ENCODE measurements at places on chromosomes 12 and 14. TPM values are rescaled to one million over a fixed set of nuclear protein-coding genes. Genes with fewer than 3 reads are reported as not detected.

GRCh38 chr14:23661542-23661941, 25.4 kb downstream of the DHRS2 start:
- DNase-seq, result no peak

Gene ZBTB42
- 5.5 TPM for total RNA-seq

DNA sequence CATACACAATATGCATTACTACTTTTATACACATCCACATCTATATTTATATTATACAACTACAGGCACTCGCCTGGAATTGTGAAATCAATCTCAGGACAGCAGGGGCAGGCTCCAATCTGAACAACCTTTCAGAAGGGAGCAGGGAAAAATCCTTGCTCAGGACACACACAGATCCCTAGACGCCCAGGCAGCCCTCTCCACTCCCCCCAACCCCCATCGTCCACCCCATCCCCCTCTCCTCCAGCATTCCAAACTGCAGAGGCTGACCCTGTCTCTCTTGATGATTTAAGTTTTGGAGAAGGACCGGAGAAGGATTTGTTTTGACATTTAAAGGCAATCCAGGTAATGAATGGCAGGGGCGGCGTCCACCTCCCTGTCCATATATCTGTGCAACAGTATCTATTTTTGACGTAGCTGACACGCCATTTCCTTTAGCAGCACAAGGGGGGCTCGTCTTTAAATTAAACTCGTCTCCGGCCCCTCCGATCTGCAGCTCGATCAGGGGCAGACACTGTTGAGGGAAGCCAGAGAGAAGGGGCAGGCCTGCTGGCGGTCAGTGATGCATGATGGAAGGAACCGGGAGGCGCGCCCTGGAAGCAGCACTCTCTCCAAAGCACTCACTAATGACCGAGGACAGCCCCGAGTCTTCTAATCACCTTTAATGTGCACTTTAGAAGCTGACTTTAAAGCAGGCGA, 95.0 kb upstream of the TBX5 start:
- DNase-seq, result no peak

DNA sequence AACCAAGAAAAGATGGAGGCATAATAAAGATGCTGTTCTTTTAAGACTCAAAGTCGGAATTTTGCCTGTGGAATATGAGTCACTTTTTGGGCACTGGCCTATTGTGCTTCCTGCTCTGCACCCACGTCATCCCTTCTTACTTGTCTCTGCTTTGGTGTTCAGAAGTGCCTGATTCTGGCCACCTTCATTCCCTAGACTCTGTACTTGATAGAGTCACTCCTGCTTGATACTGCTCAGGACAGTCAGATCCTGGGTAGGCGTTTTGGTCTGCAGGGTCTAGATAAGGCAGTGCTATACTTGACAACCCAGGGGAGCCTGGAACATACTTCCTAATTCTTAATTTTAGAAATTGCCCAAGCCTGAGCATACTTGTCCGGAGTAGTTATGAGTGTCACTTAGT, 1.9 kb downstream of the LRRK2 start:
- DNase-seq, result no peak

- no peak for DNase-seq
These were observed 52.5 kb downstream of the BEGAIN start for GRCh38 chr14:100534528-100535286.

DNA sequence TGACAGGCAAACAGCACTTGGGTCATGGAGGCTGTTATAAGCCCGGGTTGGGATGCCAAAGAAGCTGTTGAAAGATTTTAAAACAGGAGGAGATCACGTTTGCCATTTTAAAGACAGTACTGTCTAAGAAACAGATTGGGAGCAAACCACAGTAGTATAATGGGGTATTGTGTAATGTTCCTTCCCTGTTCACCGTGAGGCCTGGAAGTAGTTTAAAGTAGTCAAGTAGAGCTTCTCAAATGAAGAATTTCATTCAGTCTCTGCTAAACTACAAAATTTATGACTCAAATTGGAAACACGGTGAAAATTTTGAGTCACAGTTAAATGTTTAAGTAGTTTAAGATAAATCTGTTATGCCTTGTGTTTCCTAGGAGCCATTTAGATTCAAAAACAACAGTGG, 35.8 kb downstream of the ATP2A2 start:
- DNase-seq, result no peak

DNA sequence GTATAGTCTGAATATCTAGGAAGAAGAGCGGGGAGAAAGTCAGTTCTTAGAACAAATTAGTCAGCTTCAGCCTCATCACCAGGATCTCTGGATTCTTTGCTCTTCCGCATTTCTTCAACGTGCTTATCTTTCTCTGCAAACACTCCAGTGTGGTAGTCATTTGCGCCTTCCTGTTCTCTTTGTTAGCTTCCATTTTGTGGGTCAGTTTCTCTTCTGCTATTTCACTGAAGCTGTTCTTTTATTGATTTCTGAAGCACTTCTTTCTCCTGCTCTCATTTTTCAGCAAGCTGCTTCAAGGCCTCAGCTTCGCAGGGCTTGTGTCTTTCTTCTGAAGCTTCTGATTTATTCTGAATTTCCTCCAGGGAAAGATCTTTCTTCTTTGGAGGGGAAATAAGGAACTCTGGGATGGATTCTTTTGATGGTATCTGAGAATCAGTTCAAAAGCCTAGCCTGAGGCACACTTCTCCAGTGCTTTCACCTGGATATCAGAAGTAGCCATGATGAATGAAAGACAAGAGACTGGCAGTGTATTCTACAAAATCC, 13.5 kb downstream of the AMN1 start:
- no peak for DNase-seq

Gene OVCH1
- total RNA-seq, result not detected

DNA sequence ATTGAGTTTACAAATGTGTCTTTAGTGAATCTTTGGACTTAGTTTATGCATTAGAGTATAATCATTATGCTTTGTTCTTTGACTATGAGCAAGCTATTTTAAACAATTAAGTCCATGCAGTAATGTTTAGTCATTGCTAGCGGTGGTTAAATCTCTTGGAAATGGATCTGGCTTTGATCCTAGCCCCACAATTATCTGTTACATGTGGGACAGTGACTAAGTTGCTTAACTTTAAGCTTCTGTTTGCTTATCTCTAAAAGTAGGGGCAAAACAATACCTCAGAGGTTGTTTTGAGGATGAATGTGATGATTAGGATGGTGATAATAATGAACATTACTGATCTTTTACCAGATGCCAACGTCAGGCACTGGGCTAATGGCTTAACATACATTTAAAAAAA, 124.2 kb downstream of the NPAS3 start:
- DNase-seq, result no peak

GRCh38 chr14:96486705-96487104, 15.5 kb upstream of the PAPOLA start:
- no peak for DNase-seq

- no peak for DNase-seq
These were observed 94.1 kb downstream of the ANO6 start for GRCh38 chr12:45309836-45310626.

Gene PLEKHD1
- 0.12 TPM for total RNA-seq

DNA sequence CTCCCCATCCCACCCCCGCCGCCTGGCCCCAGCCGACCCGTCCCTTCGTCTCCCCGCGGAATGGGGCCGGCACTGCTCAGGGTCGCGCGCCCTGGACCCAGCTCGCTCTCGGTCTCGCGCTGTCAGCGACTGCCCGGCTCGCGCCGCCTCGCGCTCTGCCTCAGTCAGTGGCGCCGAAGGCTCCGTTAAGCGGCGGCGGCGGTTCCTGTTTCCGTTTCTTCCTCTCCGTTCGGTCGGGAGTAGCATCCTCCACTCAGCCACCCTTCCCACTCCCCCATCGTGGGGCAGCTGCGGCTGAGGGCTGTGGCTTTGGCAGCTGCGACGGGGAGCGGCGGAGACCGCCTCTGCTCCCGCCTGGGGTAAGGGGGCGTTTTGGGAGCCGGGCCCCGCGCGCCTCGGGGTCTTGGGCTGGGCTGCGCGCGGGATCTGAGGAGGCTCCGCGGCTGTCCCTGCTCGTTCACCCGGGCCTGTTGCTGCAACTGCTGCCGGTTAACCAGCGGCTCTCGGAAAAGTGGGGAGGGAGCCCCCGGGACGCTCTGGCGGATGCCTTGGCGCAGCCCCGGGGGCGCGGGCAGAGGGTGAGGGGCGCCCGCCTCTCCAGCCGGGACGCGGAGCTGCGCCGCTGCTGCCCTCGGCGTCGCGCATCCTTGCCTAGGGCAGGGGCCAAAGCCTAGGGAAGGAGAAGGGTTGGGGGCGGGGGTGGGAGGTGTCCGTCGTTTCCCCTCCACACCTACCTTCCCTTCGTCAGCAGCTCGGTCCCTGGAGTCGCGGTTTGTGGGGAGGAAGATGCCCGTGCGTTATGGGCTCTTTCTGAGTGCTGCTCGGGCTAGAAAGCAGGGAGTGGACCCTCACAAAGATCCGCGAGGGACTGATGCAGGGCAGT, 567 bp downstream of the FUT8 start:
- DNase-seq, result peak; percentile 92

GRCh38 chr12:58930770-58931324, 10.5 kb upstream of the LRIG3 start:
- no peak for DNase-seq

Gene SOAT2
- total RNA-seq, result not detected

Data from activated CD4-positive, alpha-beta T cell treated with anti-CD3 and anti-CD28 coated beads, Interleukin-2, amount 10 ng/mL, durations not matched to agents 24 days and 14 days (primary cell).